ENCODE measurements at places on chromosomes 13 and 19. TPM values are rescaled to one million over a fixed set of nuclear protein-coding genes. Genes with fewer than 3 reads are reported as not detected.

GRCh38 chr19:4310247-4311121 lies 6.1 kb downstream of the FSD1 start:
- DNase-seq: peak; percentile 65

The FFAR1 gene
- not detected for total RNA-seq

The CEACAM1 gene
- 0.12 TPM for total RNA-seq

DNA sequence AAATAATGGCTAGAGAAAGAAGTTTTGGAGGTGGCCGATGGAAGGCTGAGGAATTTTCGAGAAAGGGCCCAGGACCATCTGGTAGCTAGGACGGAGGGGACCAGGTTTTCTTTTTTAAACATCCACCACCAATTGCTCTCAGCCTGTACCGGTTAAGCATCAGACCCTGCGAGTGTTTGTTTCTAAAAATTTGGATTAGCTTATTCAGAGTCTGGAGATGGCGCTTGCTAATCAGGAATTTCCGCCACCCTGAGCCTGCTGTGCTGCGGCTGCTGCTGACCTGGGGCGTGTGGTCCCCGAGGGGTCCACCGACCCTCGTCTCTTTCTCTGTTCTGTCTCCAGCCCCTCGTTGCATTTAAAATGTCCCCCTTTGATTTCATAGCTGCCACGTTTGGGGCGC lies 2.0 kb downstream of the UHRF1 start:
- DNase-seq: peak; percentile 20

DNA sequence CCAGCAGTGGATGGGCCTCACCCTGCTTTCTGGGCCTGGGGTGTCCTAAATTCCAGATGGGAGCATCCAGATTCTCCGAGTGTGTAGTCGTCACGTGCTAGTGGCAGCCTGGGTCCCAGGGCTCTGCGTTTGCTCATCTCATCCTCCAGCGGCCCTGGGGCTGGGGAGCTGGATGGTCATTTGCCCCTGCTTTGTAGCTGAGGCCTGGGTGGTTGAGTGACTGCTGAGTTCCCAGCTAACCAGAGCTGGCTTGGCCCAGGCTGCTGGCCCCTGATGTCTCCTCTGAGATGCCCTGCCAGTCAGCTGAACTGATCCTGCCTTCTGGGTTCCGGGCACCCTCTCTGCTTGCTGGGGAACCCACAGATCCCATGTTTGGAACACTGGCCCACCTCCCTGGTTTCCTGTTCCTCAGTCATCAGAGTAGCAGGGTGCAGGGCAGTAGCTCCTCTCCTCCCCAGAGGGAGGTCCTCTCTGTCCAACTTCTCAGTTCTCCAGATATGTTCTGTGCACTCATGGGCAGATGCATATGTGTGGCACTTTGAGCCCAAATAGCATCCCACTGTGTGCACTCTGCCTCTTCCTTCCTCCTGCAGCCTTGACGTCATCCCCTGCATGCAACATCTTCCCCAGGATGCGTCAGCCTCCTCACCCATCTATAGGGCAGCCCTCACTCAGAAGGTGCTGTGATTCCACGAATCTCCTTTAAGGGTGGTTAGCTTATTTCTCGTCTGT lies 22.4 kb upstream of the CRTC1 start:
- DNase-seq: no peak

DNA sequence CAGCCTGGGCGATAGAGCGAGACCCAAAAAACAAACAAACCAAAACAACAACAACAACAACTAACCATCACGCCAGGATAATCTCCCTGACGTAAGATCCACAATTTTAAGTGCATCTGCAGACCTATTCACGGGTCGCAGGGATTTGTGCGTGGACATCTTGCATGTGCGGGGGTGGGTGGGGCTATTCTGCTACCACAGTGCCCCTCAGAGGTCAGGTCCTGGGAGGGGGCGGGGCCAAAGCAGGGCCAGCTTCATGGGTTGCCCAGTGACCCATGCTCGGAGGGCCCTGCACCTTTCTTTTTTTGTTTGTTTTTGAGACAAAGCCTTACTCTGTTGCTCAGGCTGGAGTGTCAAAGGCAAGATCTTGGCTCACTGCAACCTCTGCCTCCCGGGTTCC lies 2.6 kb upstream of the CDC42EP5 start:
- DNase-seq: no peak

The CEACAM3 gene
- not detected for total RNA-seq

DNA sequence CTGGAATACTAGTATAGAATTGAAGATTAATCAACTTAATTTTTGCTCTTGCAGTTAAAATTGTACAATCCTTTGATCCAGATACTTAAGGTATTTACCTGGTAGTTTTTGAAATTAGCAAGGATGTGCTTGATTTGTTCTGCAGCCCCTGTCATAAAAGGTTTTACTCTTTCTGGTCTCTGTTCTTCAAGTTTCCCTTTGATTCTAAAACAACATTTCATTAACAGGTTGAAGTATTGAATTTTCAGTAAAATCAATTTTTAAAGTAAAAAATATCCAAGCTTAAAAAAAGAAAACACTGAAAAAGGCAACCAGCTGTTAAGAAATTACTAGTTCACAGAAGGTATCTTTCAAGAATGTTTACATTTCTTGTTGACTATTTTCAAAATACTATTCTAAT lies 1.6 kb downstream of the TPT1 start:
- DNase-seq: no peak
